ENCODE measurements at places on chromosomes 7 and 10.

DNA sequence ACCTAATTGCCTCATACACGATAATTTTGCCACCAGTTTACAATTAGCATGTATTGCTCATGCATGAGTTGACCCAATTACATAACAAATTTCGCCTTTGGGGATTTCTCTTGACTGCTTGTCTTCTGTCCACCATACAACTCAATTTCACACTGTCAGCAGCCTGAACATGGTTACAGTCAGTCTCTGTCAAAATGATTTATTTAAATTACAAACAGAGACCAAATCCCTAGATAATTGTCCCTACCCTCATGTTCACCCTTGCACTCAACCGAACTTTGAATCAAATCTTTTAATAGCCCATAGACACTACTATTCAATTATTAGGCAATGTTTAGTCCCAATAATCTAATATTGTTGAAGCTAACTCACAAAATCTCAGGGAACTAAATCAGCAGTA lies 59.7 kb upstream of the NEBL start:
- DNase-seq = peak; percentile 16

DNA sequence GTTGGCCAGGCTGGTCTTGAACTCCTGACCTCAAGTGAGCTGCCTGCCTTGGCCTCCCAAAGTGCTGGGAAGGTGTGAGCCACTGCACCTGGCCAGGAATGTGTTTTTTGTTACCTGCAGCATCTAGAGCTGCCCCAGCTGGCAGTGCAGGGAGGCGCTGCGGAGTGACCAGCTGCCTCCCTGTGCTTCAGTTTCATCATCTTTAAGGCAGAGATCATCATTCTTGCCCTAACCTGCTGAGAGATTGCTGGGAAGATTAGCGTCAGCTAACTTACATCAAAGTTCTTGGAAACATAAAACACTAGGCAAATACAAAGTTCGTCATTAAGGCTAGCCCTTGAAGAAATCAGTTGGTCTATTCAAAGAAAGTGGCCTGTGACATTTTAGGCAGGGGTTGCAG lies 2.3 kb downstream of the ZNF282 start:
- peak; percentile 73 for DNase-seq

- DNase-seq = no peak
Observed at GRCh38 chr7:81680120-81680519, 89.7 kb downstream of the HGF start.

DNA sequence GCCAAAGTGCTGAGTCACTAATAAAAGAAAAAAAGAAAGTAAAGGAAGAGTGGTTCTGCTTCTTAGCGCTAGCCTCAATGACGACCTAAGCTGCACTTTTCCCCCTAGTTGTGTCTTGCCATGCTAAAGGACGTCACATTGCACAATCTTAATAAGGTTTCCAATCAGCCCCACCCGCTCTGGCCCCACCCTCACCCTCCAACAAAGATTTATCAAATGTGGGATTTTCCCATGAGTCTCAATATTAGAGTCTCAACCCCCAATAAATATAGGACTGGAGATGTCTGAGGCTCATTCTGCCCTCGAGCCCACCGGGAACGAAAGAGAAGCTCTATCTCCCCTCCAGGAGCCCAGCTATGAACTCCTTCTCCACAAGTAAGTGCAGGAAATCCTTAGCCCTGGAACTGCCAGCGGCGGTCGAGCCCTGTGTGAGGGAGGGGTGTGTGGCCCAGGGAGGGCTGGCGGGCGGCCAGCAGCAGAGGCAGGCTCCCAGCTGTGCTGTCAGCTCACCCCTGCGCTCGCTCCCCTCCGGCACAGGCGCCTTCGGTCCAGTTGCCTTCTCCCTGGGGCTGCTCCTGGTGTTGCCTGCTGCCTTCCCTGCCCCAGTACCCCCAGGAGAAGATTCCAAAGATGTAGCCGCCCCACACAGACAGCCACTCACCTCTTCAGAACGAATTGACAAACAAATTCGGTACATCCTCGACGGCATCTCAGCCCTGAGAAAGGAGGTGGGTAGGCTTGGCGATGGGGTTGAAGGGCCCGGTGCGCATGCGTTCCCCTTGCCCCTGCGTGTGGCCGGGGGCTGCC lies at the start of gene IL6:
Gene IL6 (plus strand): TSS at position 294 of the 807 bp plus-strand sequence. CDS start 63 bp downstream, at position 357.
- peak; percentile 84 for DNase-seq

DNA sequence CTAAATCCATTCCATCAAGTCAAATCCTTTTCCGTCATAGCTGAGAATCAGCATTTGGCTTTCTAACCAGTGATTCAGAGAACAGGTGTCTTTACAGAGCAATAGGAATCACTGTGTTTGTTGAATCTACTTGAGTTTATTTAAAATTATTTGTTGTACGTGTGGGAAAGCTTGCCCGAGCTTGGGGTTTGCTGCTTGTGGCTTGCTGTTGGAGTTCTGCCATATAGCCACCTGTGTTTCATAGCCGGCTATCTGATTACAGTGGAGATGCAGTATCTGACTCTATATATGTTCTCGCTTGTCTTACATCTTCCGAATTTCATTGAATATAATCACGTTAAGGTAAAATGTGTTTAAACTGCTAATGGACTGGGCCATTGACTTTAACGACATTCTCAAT lies 274.3 kb upstream of the MKI67 start:
- DNase-seq = no peak

GRCh38 chr7:80843018-80843677 lies 75.7 kb downstream of the SEMA3C start:
- DNase-seq = no peak

GRCh38 chr10:18400906-18401245 lies 250.5 kb downstream of the NSUN6 start:
- no peak for DNase-seq

DNA sequence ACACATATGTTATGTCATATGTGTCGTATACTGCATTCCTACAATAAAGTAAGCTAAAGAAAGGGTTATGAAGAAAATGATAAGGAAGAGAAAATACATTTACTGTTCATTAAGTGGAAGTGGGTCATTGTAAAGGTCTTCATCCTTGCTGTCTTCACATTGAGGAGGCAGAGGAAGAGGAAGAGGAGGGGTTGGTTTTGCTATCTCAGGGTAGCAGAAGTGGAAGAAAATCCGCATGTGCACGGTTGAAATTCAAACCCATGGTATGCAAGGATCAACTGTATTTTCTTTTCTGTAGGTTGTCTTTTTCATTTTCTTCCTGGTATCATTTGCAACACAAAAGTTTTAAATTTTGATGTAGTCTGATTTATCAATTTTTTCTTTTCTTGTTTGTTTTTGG lies 6.3 kb downstream of the PLEKHA8 start:
- no peak for DNase-seq

DNA sequence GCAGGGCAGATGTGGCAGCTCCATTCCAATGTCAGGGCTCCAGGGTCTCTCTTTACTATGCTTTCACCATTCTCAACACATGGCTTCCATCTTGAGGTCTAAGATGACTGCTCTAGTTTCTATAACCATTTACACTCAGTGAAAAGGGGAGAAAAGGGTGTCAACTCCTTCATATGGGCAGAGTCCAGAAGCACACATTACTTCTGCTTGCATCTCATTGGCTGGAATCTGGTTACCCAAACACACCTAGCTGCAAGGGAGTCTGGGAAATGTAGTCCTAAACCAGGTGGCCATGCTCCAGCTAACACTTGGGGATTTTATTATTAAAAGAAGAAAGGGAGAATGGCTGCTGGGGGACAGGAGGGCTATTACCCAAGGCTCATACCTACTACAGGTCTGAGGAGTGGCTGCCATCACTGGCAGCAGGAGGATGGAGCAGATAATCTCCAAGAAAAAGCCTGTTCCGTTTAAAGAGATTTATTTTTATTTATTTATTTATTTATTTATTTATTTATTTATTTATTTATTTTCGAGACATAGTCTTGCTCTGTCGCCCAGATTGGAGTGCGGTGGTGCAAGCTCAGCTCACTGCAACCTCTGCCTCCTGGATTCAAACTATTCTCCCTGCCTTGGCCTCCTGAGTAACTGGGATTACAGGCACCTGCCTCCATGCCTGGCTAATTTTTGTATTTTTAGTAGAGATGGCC lies 29.1 kb upstream of the LBX1 start:
- DNase-seq = peak; percentile 50

DNA sequence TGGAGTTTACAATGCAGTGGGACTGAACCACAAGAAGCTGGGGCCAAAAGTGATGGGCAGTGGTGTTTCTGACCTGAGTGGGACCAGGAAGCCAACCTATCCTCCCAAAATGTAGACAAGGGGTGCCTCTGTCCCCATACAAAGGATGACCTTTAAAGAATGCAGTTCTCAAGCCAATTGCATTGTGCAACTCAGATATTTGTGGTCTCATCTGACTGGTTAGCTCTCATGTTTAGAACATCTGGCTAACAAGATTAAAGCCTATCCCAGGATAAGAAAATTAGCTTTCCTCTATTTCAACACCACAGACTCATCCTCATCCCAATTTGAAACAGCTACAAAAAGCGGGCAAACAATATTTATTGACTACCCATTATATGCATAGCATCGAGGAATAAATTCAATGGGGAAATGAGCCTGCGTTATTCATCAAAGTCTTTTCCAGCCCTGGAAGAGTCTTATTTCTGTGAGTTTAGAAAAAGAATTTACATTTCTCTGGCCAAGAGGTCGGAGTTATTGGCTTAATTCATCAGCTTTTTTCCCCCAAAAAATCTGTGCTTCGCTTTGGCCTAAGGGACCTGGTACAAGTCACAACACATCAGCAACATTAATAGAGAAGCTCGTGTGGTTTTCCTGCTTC lies 26.7 kb downstream of the ELMO1 start:
- peak; percentile 24 for DNase-seq

DNA sequence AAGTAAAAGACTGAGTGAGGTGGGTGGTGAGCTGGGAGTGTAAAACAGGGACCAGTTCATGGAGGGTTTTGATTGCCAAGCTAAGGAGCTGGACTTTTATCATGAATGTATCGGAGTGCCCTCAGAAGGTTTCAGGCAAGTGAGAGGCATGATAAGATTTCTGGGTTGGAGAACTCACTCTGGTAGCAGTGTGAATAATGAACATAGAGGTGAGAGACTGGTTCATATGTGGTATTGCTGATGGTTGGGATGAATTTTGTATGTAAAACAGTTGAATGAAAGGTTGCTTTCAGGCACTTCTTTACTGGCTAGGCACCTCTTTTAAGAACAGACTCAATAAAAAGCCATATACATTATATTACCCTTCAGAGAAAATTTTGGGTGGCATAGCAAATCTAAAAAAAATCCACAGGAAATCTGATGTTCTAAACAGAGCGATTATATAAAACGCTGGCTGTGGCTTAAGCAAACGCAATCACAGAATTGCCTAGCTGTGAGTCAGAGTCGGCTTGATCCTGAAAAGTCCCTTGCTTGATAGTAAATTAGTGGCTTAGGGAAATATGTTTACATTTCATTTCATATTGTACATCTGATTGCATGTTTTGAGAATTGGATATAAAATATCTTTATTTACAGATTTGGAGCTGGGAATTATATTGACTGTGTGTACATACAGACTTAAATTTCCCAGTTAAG lies 92.9 kb upstream of the HDAC9 start:
- DNase-seq = no peak

- peak; percentile 66 for DNase-seq
Observed at GRCh38 chr7:76086070-76086469, 38.2 kb downstream of the MDH2 start.

DNA sequence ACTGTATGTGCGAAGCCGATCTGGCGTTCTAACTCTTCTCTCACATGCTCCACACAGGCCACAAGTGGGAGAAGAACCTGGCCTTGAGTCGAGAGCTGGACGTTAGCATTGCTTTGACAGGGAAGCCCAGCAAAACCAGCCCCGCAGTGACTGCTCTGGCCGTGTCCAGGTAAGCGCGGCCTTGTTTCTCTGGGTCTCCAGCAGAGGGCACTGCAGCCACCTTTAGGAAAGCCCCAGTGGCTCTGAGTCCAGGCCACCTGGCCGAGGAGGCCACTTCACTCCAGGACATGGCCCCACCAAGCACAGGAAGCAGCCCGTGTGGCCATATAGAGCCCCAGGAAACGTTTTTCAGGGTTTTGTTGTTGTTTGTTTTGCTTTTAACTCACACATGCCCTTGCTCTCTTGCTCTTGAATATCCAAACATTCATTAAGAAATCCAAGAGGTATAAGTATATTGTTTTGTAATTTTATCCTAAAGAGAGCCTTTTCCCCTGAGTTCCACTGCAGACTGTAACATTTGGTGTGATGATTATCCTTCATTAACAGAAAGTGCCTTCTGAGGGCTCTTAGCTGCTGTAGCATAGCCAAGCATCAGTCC lies 41.8 kb upstream of the LRRC18 start:
- DNase-seq = peak; percentile 7
